Muscle of arm (tissue), 14 donors: ENCODE measurements at places on chromosomes 4 and X. TPM values are rescaled to one million over a fixed set of nuclear protein-coding genes. Genes with fewer than 3 reads are reported as not detected.
A peak's percentile ranks its signal among the peaks of the same experiment; 100 is the strongest.

The ADH1A gene
- polyA plus RNA-seq, result 2.0 TPM

The PCYT1B gene
- 3.3 TPM for polyA plus RNA-seq

The SMARCA1 gene
- 100.0 TPM for polyA plus RNA-seq

The DNAAF6 gene
- not detected for polyA plus RNA-seq

The RIPPLY1 gene
- polyA plus RNA-seq, result 0.28 TPM

The DCHS2 gene
- 11.6 TPM for polyA plus RNA-seq

The SCARB2 gene
- 157 TPM for polyA plus RNA-seq

The FAT1 gene
- polyA plus RNA-seq, result 101 TPM

The SUPT20HL1 gene
- not detected for polyA plus RNA-seq

The DCAF8L2 gene
- polyA plus RNA-seq, result not detected

The HDAC6 gene
- polyA plus RNA-seq, result not detected

The HEPH gene
- 17.6 TPM for polyA plus RNA-seq

- DNase-seq, result no peak
These were observed 404.4 kb downstream of the TLL1 start for GRCh38 chr4:166277401-166277800.

GRCh38 chr4:129231945-129232588 lies 136.1 kb downstream of the C4orf33 start:
- DNase-seq, result no peak

- no peak for DNase-seq
These were observed 5.2 kb downstream of the NAAA start for GRCh38 chr4:75935628-75936027.

DNA sequence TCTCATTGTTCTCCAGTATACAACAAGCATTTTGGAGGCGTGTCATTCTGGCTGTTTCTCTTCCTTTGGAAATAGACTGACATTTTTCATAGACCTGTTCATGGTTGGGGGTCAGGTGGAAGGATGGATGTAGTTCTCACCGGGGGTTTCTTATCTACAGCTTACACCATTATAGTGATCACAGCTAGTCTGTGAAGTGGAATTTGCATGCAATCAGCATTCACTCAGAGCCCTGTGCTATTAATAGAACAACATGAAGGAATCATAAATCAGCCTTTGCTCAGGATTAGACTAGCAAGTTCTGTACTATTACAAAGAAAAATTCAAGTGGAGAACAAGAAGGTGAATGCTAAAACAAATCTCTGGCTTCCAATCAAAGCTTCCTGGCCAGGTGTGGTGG lies 132.6 kb upstream of the PUDP start:
- DNase-seq, result no peak

GRCh38 chr4:153398713-153399112 lies 54.2 kb downstream of the MND1 start:
- DNase-seq, result no peak

- DNase-seq, result no peak
These were observed 111.0 kb downstream of the ASB9 start for GRCh38 chrX:15158736-15159406.

DNA sequence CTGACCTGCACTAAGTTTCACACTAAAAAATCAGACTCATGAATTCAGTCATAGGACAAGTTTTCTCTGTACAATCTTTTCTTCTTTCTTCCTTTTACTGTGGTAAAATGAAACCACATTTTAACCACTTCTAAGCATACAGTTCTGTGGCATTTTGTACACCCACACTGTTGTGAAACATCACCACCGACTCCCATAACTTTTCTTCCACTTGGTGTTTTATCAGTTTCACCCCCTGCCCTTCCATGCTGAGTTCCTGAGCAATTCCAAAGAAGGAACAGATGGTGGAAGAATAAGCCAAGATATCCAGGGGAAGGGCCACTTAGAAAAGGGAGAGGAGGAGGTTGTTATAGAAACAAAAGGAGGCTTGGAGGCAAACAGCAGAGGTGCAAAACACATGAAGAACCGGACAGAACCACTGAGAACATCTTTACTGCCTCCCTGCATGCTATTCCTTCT lies 22.6 kb downstream of the SLC25A4 start:
- no peak for DNase-seq

DNA sequence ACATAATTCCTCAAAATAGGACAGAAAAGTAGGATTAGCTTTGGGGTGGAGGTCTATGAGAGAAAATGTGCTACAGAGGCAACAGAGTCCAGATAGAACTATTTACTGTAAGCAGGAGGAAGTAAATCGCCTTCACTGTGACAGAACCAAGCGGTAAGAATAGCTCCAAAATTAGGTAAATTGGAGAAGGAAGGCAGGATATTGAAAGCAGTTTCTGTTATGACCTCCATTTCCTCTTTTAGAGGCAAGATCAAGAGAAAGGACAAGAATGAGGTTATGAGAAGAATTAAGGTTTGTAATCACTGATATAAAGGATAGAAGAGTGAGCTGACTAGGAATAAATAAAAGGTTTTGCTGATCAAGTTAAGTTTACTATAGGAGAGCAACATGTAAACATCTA lies 44.1 kb upstream of the NEUROG2 start:
- no peak for DNase-seq

DNA sequence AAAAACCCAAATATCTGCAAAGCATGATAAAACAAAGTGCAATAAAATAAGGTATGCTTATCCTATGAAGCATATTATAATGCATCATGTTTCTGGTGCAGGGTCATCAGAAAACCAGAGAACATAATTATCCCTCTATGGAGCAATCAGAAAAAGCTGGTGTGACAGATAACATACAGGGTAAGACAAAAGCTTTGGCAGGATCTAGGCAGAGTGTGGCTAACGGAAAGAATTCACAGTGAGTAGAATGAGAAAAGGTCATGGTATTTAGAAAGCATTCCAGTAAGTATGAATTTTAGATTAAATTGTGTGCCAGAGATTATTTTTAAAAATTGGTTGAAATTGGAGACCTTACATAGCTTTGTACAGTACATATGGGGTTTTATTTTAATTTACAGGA lies 29.0 kb upstream of the UGT2B4 start:
- DNase-seq, result no peak

GRCh38 chr4:121898150-121898549 lies 27.9 kb upstream of the BBS7 start:
- no peak for DNase-seq

DNA sequence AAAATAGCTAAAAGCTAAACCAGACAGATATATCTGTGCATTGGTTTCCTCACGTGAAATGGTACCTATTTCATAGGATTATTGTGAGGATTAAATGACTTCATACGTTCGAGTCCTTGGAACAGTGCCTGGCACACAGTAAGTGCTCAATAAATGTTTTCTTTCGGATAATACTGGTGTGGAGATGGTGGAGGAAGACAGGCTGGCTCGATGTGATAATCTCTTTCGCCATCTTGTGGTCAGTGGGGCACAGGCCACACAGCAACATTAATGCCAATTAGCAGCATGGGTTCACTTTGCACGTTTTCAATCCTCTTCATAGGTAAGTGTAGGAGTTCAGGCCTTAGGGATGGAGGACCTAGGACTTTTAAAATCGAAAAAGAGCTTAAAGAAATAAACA lies 9.3 kb downstream of the PAGE4 start:
- DNase-seq, result peak; percentile 7

DNA sequence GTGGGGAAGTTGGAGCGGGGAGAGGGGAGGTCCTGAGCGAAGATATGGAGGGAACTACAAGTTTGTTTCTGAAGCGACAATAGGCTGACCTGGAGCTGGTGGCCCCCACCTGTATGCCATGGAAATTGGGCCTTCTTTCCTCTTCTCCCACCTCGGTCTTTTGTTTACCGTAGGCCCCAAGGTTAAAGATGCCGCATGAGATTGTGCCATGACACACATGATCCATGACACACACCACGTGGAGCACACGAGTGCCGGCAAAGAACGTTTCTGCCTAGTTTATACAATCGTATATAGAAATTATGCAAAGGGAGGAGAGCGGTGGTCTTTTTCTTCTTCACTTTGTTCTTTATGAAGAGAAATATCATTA lies 408 bp downstream of the TMEM33 start:
- no peak for DNase-seq

GRCh38 chr4:89024051-89024675 lies 32.8 kb downstream of the FAM13A start:
- DNase-seq, result peak; percentile 81

DNA sequence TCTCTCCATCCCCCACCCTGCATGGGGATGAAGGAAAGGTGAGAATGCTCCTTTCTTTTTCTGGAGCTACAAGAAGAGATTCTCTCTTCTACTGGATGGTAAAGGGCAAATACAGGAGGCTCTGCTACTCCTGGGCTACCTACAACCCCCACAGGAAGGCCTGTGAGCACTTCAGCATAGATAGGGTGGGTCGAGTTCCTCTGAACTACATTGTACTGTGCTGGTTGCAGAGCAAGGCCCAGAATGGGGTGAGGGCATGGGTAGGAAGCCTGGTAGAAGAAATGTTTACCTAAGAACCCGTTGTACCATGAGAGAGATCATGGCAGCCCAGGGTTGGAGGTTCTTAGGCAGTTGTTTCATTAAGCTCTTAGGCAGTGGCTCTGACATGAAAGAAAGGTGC lies 510.4 kb downstream of the MID1IP1 start:
- no peak for DNase-seq

- no peak for DNase-seq
These were observed 24.8 kb downstream of the CPE start for GRCh38 chr4:165403637-165404036.

- no peak for DNase-seq
These were observed 143.5 kb downstream of the QDPR start for GRCh38 chr4:17368408-17368807.

GRCh38 chrX:37060999-37061398 lies 52.8 kb downstream of the FAM47C start:
- DNase-seq, result peak; percentile 4

DNA sequence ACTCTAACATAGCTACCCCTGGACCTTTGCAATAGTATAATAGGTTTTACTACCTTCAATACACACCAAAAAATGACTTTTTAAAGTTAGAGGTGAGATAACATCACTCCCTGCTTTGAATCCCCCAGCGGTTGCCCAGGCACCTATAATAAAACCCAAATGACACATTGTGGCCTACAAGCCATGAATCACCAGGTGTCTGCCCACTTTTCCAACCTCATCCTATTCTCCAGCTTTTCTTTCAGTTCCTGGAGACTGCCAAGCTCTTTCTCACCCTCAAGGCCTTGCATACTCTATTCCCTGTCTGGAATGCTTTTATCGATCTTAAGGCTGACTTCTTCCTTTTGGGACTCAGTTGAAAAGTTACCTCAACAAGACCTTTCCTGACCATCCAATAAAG lies 16.4 kb upstream of the PRSS48 start:
- DNase-seq, result no peak

DNA sequence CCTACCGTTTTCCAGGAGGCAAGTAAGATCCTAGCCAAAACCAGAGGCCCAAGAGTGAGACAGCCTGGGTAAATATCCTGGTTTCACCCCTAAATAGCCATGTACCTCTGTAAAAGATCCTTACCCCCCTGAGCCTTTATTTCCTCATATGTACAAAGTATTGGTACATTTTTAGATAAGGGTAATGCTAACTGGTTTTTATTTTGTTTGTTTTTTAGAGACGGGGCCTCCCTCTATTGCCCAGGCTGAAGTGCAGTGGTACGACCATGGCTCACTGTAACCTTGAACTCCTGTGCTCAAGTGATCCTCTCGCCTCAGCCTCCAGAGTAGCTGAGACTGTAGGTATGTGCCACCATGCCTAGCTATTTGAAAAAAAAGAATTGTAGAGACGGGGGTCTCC lies 29.4 kb downstream of the SERPINA7 start:
- no peak for DNase-seq

DNA sequence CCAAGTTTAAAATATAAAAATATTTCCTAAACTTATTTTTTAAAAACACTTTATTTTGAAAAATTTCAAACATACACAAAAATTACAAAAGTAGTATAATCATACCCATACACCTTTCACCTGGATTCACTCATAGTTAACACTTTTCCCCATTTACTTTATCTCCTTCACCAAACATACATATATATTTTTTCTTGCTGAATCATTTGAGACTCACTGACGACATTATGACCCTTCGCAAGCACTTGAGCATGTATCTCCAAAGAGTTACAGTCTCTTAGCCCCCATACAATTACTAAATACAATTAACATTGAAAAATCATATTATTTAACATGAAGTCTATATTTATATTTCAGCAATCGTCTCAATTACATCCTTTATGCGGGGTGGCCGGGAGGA lies 19.8 kb downstream of the RXFP1 start:
- no peak for DNase-seq

DNA sequence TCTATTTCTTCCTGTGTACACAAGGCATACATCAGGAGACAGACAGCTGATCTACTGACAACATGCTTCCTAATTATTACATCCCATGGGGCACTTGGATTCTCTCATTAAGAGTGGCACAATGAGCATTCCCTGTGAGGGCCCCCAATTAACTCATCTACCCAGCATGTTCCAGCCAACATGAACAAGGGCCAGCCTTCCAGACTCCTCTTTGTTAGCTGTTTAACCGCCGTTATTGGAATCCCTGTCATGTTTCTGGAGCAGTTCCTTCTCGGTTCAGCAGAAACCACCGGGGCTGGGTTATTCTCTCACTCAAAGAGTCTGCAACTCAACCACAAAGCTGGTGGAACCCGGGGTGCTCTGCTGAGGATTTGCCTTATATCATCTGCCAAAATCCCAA lies 9.9 kb upstream of the GPM6B start:
- DNase-seq, result no peak

GRCh38 chrX:10242026-10242425 lies 85.3 kb downstream of the CLCN4 start:
- no peak for DNase-seq

DNA sequence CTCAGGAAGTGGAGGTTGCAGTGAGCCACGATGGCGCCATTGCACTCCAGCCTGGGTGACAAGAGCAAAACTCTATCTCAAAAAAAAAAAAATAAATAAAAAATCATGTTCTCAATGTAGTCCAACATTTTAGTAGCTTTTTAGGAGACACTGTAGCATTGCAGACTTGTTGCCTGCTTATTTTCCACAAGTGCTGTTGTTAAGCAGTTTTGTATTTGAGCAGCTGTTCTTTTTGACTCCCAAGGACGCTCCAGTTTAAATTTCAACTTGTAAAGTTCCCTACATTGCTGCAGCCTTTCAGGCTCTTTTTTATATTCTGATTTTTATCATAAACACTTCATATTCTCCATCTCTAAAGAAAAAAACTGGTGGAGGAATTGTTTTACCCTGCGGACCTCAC lies 83.1 kb downstream of the PPEF2 start:
- DNase-seq, result no peak

GRCh38 chrX:44913656-44914531 lies 40.9 kb downstream of the KDM6A start:
- no peak for DNase-seq

- no peak for DNase-seq
These were observed 4.8 kb downstream of the TRPC5OS start for GRCh38 chrX:111880735-111881134.

- no peak for DNase-seq
These were observed 23.3 kb downstream of the MECP2 start for GRCh38 chrX:154074199-154074598.

GRCh38 chr4:99863-100262 lies 24.4 kb upstream of the ZNF718 start:
- no peak for DNase-seq

DNA sequence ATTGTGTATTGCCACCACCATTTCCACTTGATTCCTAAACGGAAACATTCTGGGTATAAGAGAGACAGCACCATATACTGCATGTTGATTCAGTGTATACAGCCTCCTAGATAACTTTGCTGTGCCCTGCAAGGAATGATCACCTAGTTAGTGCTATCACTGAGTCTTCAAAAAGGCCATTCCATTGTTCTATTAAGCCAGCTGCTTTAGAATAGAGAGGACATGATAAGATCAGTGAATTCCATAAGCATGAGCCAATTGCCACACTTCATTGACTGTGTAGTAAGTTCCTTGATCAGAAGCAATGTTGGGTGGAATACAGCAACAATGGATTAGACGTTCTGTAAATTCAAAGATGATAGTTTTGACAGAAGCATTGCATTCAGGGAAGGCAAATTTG lies 1047.3 kb downstream of the PCDH18 start:
- no peak for DNase-seq
